PC-3 (cell line): ENCODE measurements at places on chromosomes 1 and 21. TPM values are rescaled to one million over a fixed set of nuclear protein-coding genes. Genes with fewer than 3 reads are reported as not detected.

Gene PLPPR4
- 0.17 and 0.44 TPM in 2 replicates for total RNA-seq

Gene KCNN3
- total RNA-seq = 0.12 and 0.26 TPM in 2 replicates

Gene TSPEAR
- 2.1 and 3.2 TPM in 2 replicates for total RNA-seq

Gene OR2T33
- 0.18 TPM in 1 of 2 replicates, not detected in the other for total RNA-seq

Gene BSND
- total RNA-seq = not detected in 2 replicates

Gene DDAH1
- 65.9 and 68.2 TPM in 2 replicates for total RNA-seq

Gene AMIGO1
- 2.7 and 2.8 TPM in 2 replicates for total RNA-seq

Gene KIRREL1
- total RNA-seq = 49.8 and 57.1 TPM in 2 replicates

Gene FMOD
- not detected in 2 replicates for total RNA-seq

Gene CYP4Z1
- total RNA-seq = not detected in 2 replicates

Gene RNU1-4
- total RNA-seq = under 0.01 TPM in 2 replicates

Gene FALEC
- 0.73 TPM in 1 of 2 replicates, not detected in the other for total RNA-seq

Gene RIPPLY3
- 10.0 and 11.4 TPM in 2 replicates for total RNA-seq

Gene ANGPTL3
- not detected in 2 replicates for total RNA-seq

- no peak for DNase-seq
Measured at GRCh38 chr1:240693844-240694243, 81.9 kb upstream of the GREM2 start.

- DNase-seq = peak; percentile 84
Measured at GRCh38 chr1:92933459-92933858, 27.8 kb downstream of the DIPK1A start.

DNA sequence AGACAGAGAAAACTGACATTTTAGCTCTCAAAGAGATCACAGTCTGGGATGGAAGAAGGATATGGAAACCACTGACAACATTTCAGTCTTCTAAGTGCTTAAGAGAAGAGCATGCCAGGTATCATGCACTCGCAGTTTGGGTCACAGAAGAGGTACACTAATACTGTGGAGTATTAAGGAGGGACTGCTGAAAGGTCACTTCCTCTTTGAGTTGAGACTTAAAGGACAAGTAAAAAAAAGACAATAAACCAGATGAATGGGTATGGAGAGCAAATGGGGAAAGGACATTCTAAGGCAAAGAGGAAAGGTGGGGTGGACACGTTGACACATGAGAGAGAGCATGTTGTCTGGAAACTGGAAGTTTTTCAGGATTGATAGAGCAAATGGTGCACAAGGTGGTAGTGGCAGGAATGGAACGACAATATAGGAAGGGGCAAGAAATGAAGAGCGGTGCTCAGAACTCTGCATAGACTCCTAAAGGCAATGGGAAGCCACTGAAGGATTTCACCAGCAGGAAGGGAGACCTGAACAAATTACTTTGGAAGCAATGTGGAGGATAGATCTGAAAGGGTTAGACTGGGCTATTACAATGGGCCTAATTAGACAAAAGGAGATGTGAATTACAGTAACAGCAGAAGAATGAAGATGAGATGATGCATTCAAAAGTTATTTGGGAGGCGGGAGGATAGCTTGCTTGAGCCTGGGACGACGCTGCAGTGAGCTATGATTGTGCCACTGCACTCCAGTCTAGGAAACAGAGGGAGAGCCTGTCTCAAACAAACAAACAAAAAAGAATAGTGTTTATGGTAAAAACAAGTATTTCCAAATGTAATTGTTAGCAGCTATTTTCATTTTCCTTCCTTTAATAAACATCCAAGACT, 11.1 kb downstream of the DIPK1A start:
- peak; percentile 40 for DNase-seq

DNA sequence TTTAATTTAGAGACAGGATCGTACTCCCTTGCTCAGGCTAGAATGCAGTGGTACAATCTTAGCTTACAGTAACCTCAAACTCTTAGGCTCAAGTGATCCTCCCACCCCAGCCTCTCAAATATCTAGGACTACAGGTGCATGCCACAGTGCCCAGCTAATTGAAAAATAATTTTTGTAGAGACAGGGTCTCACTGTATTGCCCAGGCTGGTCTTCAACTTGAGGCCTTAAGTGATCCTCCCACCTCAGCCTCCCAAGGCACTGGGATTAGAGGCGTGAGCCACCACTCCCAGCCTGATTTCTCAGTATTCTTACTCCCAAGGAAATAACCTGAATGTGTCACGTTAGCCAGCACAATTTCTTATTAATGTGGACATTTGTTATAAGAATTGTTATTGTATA, 9.8 kb downstream of the RLF start:
- no peak for DNase-seq

GRCh38 chr1:52906135-52906603, 15.4 kb downstream of the ECHDC2 start:
- DNase-seq = no peak

GRCh38 chr1:147079400-147080005, 92.8 kb downstream of the PRKAB2 start:
- DNase-seq = no peak

GRCh38 chr1:95033843-95034242, 38.9 kb downstream of the ALG14 start:
- no peak for DNase-seq

GRCh38 chr1:64111787-64112186, 91.6 kb upstream of the UBE2U start:
- no peak for DNase-seq

- DNase-seq = peak; percentile 54
Measured at GRCh38 chr1:172915271-172915670, 135.5 kb downstream of the TNFSF18 start.

GRCh38 chr1:184664661-184665060, 90.0 kb downstream of the EDEM3 start:
- no peak for DNase-seq

- DNase-seq = no peak
Measured at GRCh38 chr21:31030367-31031106, 7.7 kb downstream of the KRTAP19-8 start.

DNA sequence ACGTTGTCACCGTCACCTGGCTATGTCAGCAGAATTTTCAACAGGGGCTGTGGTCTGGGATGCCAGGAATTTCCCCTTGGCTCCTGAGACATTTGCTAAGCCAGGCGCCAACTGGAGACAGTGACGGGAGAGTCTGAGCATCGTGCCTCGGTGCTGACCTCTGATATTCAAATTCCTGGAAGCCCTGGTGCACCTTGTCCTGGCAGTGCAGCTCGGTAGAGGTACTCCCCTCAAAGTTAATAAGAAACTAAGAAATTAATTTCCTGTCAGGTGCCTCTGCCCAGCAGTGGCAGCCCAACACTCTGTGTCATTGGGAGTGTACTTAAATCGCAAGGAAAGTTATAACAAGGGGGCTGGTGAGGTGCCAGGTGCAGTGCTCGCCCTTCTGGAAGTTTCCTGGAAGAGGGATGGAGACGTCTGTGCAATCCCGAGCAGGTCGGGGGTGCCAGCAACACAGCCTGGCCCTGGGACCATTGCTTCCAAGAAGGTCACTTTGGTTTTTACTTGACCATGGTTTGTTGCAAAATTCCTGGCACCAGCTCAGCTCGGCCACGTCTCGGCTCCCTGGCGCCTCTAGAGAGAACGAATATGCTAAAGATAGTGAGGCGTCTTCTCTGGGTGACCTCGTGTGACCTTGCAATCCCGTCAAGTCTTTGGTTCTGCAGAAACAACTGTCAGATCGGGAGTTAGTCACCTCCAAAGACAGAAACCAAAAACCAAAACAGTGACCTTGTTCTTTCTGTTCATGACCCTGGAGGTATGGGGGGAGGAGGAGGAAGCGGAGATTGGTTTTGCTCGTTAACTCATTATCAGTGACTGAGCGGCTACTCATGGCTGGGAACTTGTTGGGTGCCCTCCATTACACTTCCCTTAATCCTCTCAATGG, 149.5 kb upstream of the VAMP3 start:
- no peak for DNase-seq

DNA sequence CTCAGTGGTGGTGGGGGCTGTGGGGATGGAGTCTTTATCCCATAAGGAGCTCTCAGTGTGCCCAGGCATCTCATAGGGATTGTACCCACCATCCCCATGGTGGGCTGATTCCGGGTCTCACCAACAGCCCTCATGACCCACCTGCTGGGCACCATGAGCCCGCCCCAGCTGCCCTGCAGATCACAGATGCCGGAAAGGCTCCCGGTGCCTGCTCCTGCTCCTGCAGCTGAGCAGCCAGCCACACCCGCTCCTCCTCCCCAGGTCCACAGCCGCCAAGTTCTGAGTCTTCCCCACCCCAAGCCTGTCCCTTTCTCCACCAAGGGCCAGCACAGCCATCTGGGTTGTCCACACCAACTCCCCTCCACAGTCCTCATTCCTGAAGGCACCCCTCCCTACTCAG, 15.5 kb upstream of the TSPEAR start:
- DNase-seq = no peak

DNA sequence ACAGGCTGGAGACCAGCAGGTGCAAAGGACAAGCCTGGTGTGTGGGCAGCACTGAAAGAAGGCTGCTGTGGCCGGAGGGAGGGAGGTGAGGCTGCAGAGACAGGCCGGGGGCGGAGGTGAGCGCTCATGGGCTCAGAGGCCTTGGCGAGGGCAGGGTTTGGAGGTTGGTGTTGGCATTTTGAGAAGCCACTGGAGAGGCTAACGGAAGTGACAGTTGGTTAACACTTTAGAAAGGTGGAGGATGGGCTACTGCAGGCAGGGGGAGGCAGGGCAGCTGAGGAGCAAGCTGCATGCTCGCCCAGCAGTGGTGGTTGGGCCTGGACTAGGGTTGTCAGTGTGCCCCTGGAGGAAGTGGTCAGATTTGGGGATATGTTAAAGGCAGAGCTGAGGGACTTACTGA, 37.5 kb downstream of the QSOX1 start:
- no peak for DNase-seq

- DNase-seq = no peak
Measured at GRCh38 chr1:57265104-57265503, 158.8 kb downstream of the DAB1 start.

DNA sequence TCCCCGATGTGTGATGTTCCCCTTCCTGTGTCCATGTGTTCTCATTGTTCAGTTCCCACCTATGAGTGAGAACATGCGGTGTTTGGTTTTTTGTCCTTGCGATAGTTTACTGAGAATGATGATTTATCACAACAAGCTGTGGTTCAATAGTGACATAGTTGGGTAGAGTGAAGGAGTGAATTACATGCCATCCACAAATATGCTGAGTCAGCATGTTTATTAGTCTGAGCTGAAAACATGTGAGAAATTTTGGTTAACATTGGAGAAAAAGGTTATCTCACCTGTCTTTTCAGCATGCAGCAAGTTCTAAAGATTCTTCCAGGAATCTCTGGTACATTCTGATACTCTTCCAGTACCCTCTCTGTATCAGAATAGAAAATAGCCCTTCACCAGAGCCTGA, 19.0 kb downstream of the OR2L3 start:
- no peak for DNase-seq

DNA sequence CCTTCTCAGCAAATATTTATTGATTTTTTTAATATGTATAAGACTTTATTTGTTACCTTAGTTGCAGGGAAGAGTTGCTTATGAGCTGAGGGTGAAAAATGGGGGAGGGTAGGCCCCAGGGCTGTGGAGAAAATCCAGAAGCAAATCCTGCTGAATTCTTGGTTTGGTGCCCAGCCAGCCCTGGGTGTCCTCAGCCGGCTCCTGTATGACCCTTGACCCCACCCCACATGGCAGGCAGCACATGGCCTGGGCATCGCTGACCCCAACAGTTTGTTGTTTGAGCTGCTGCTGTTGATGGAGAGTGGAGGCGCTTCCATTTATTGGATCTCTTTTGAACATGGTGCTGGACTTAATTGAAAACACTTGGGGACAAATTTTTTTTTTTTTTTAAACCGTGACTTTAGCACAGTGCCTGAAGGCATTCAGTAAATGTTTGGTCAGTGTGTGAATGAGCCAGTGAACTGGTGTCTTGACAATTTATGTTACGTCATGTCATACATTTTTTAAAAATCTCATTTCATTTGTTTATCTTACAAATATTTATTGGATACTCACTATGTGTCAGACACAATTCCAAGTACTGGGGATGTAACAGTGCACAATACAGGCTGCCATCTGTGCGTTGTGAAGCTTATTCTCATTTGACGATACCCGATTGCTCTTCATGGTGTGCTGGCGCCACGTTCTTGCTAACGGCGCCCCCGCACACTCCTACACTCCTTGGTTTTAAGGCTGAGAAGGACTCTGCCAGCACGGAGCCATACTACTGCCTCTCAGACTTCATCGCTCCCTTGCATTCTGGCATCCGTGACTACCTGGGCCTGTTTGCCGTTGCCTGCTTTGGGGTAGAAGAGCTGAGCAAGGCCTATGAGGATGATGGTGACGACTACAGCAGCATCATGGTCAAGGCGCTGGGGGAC, 98.8 kb downstream of the MTR start:
- peak; percentile 72 for DNase-seq

- no peak for DNase-seq
Measured at GRCh38 chr1:229972600-229973296, 94.3 kb upstream of the GALNT2 start.

- DNase-seq = peak; percentile 51
Measured at GRCh38 chr1:233005703-233006102, 55.3 kb downstream of the NTPCR start.

GRCh38 chr1:198167436-198167934, 10.7 kb downstream of the NEK7 start:
- DNase-seq = peak; percentile 7

- DNase-seq = no peak
Measured at GRCh38 chr21:40662889-40663288, 184.1 kb downstream of the DSCAM start.

DNA sequence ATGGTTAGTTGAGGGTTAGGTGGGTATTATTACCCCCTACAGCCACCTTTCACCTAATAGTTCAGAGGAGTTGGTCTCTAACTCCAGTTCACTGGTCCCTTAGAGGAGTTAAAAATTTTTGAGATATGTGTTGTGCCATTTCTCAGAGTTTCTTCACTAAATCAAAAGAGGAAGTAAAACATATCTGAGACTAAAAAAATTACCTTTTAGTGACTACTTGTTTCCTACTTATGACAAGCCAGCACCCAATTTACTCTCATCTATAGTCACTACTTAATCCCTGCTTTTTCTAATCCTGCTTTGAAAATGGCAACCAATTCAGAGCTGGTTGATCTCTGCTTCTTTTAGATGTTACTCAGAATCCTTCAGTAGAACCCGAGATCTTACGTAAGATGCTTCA, 1316.8 kb upstream of the B3GALT2 start:
- no peak for DNase-seq

GRCh38 chr1:222229672-222230312, 318.1 kb downstream of the HHIPL2 start:
- DNase-seq = no peak

DNA sequence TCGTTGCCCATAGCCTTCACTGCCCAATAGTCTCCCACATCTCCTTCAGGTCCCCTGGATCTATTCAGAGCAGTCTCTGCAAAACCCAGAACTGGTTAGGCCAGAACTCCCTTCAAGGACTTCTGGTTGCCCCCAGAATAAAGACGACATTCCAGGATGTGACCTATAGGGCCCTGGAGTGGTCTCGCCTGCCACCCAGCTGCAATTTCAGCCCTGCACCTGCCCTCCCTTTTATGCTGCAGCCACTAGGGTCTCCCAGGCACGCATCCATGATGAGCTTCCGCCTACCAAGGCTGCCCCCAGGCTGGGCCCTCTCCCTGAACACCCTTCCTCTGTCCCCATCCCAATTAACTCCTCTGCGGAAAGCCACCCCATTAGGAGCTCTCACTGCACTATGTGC, 7.2 kb upstream of the TSPEAR start:
- DNase-seq = no peak
